ENCODE measurements at places on chromosomes 6 and 20. TPM values are rescaled to one million over a fixed set of nuclear protein-coding genes. Genes with fewer than 3 reads are reported as not detected.

Gene EPB41L1
- 20.9 TPM for total RNA-seq

Gene RCAN2
- total RNA-seq: 10.4 TPM

Gene ARMC12
- total RNA-seq: 0.13 TPM

Gene SIM1
- not detected for total RNA-seq

Gene SEL1L2
- not detected for total RNA-seq

Gene ROS1
- not detected for total RNA-seq

Gene TMEM151B
- not detected for total RNA-seq

Gene FOXC1
- total RNA-seq: 36.5 TPM

Data from aortic smooth muscle cell (primary cell).